Naive thymus-derived CD8-positive, alpha-beta T cell (primary cell): ENCODE measurements at places on chromosomes 4 and X. TPM values are rescaled to one million over a fixed set of nuclear protein-coding genes. Genes with fewer than 3 reads are reported as not detected.

GRCh38 chr4:52984462-52984881 lies 122.4 kb downstream of the RASL11B start:
- DNase-seq, result no peak

GRCh38 chr4:2330091-2331042 lies 68.5 kb upstream of the MXD4 start:
- DNase-seq, result no peak

- no peak for DNase-seq
Observed at GRCh38 chr4:123340381-123340701, 56.3 kb upstream of the SPRY1 start.

DNA sequence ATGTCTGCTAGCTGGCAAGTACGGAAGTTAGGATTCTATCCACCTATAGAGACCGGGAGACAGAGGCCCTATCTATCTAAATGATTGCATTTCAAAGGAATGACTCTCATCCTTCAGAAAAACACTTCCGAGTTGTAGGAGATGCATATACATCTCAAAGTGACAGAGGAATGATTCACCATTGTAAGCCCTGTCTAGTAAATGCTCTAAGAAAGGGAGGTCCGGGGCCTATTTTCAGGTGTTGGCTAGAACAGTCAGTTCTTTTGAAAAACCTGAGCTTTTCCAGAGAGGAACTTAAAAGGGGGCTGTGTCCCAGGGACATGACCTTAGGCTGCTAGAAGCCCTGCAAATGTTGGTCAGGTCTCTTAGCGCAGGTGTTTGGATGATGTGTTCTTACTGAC lies 262.9 kb upstream of the IL1RAPL1 start:
- DNase-seq, result no peak

GRCh38 chrX:33086886-33087285 lies 124.5 kb downstream of the DMD start:
- no peak for DNase-seq

GRCh38 chr4:168794881-168795280 lies 215.2 kb downstream of the CBR4 start:
- DNase-seq, result no peak

- DNase-seq, result no peak
Observed at GRCh38 chr4:4502694-4503311, 39.0 kb downstream of the STX18 start.

- no peak for DNase-seq
Observed at GRCh38 chr4:21964762-21965319, 16.3 kb upstream of the KCNIP4 start.

DNA sequence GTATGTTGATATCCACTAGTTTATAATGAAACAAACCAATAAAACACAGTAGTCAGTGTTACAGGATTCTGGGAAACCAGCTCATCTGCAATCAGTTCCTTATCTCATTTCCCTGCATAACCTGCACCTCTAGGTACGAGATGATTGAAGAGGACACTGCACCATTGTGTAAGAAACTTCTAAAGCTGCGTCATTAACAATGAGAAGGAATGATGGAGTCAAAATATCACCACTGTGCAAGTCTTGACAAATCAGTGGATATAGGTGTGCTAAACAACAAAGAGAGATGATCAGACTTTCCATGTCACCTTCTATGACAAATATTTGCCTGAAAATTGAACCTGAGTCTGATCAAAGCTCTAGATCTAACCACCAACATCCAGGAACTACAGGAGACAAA lies 40.7 kb upstream of the DHX15 start:
- no peak for DNase-seq

DNA sequence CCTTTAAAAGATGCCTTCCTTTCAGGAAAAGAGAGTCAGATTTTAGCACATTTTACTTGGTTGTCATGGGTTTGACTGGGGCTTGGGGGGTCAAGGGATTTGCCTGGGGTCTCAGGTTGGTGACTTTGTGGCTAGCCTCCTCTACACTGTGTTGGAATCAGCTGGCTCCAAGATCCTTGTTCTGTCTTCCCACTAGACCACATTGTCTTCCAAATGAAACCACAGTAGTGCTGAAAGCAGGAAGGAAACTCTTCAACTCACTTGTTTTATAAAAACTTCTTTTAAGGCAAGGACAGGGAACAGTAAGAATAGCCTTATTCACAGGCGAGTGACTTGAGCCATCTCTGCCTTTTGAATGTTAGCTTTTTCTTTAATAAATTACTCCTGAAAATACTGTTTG lies 37.0 kb upstream of the OTUD4 start:
- no peak for DNase-seq

DNA sequence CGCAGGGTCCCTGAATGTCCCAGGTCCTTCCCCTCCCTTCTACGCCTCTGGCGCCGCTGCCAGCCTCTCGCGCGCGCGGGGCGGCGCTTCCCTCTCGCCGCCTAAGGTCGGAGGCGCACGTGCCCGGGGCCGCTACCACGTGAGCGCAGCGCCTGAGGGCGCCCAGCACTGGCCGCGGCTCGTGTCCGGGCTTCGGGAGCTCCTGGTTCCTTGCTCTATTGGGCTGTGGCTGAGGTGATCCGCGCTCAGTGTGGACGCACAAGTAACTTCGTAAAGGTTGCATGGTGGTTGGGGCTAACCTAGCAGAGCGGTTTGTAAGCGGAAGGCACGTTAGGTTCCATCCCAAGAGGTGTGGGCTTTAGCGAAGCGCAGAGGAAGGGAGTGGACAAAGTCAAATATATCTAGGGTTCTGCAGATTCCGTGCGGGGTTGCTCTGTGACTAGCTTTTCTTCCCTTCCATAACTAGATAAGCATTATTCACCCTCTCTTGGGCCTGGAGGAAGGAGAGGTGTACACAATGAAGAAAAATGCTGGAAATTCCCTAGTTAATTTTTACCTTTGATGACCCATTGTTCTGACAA lies 1.8 kb downstream of the TLL1 start:
- no peak for DNase-seq

DNA sequence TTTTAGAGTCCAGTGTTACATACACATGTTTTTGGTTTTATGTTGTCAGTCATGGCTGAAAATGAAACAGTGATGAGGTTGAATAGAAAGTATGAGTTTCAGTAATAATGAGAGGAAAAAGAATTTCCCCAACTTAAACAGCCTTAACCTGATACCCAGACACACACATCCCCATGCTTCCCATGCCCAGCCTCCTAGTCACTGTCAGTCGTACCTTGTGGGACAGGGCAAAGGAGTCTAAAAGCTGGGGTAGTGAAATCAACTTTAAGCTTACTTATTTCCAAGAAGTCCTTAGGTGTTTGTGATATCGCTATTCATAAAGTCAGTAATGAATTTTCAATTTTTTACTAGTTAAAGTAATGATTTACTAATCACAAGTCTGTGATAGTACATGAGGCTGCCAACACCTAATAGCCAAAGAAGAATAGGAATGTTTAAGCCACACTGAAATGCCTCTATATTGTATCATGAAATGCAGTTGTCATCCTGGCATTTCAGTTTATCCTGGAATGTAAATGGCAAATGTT lies 24.3 kb upstream of the GPR34 start:
- DNase-seq, result no peak

- DNase-seq, result no peak
Observed at GRCh38 chr4:39544580-39545315, 17.5 kb upstream of the UGDH start.

- no peak for DNase-seq
Observed at GRCh38 chr4:153028535-153028934, 92.4 kb downstream of the FHDC1 start.

GRCh38 chr4:116501954-116502353 lies 583.4 kb downstream of the TRAM1L1 start:
- no peak for DNase-seq

DNA sequence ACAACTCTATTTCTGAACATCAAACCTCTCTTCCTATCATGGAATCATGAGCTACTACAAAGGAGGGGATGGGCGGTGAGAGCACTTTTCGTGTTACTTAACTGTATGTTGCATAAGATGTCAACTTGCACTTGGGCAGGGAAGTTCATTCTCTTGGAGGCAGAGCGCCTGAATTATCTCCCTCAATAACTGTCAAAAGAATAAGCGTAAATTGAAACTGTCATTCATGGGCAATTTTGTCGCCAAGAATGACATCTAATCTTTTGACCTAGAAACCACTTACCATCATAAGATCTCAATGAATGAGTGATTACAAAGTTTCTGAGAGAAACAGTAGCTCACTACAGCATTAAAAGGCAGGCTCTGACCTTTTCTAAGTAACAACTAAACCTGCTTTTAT lies 23.5 kb upstream of the USP26 start:
- no peak for DNase-seq

- DNase-seq, result no peak
Observed at GRCh38 chr4:26803211-26803861, 57.3 kb upstream of the STIM2 start.

GRCh38 chr4:119580293-119580692 lies 48.3 kb downstream of the PDE5A start:
- DNase-seq, result no peak

DNA sequence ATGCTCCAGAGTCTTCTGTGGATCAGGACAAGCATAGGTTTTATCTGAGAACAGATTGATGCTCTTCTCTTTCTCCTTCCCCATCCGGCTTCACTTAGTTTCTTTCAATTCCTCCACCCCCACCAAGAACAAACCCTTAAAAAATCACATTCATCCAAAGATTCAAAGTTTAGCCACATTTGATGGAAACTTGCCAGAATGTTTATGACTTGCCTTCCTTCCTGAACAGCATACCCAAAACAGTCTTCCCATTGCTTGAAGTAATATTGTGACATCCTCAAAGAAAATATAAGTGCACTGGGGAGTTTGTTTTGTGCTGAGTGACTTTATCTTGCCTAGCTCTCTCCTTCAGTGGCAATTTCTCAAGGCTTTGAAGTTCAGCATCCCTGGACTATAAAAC lies 83.0 kb downstream of the MAGEB17 start:
- no peak for DNase-seq

GRCh38 chr4:122739174-122739573 lies 6.7 kb downstream of the BBS12 start:
- no peak for DNase-seq

DNA sequence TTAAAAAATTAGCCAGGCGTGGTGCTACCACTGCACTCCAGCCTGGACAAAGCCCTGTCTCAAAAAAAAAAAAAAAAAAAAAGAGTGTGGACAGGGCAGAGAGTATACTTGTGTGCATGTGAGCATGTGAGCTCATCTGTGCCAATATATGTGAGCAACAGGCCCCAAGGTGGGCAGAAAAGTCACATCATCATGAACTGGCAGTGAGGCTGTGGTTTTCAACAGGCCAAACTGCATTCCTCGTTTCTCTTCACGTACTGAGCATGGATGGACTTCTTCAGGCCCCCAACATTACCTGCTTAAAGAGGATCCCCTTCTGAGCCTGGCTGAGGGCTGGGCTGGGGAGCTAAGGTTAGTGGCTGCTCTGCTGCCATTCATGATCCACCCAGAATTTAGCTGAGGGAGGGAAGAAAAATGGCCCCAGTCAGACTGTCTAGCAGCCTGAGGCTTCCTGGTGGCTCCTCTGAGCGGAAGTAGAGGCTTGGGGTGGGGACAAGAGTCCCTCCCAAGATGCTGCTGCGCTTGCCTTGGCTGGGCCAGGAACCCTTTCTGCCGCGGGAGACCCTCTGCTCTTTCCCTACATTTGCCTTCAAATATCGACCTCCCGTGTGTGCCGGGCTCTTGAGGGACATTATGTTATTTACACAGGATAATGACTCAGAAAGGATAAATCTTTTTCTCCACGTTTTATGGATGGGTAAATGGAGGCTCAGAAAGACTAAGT lies 55.0 kb downstream of the DIPK2B start:
- no peak for DNase-seq

The ADGRL3 gene
- total RNA-seq, result not detected

The GALNTL6 gene
- total RNA-seq, result not detected

The HDX gene
- total RNA-seq, result 0.47 TPM

The ZNF275 gene
- 17.1 TPM for total RNA-seq

The GAGE12F gene
- not detected for total RNA-seq

The SEC31A gene
- 130 TPM for total RNA-seq

The TLR10 gene
- total RNA-seq, result 2.0 TPM

The CENPVL2 gene
- not detected for total RNA-seq

The PNMA3 gene
- total RNA-seq, result 9.4 TPM

The NEXMIF gene
- 1.8 TPM for total RNA-seq

The PRAF2 gene
- total RNA-seq, result 22.9 TPM
